ENCODE measurements at places on chromosomes 4 and X.

GRCh38 chrX:39580043-39580442 lies 517.7 kb downstream of the BCOR start:
- no peak for DNase-seq

DNA sequence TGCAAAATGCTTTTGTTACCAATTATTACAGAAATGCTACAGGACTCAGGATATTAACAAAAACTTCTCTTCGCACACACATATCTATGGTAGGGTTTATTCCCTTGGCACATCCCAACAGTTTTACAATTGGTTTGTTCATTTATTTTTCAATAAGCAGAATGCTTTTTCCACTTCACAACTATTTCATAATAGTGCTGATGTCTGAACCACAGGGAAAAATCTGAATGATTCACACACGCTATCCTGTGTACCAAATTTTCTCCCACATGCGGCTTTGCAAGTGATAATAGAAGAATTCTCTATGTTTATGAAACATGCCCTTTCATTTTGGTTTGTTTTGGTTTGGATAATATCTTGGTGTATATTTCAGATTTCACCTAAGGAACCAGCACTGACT lies 725.7 kb upstream of the TENM3 start:
- no peak for DNase-seq

- DNase-seq, result no peak
These were observed 655.6 kb upstream of the GALNTL6 start for GRCh38 chr4:171157462-171158082.

DNA sequence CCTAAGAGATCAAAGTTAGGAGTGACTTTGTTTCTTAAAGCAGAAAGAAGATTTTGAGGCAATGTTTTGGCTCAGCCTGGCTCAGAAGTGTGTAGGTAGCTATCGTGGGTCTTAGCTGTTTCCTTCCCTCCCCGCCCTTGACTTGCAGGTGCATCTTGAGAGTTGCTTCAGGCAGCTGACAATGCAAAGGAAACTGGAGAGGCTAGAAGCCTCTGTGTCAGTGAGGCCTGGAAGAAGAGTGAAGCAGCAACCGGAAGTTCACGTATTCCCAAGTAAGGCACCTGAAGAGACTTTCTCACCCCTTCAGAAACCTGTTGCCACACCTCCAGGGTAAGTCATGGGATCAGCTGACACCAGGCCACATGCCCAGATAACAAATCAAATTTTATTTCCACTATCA lies 10.6 kb upstream of the XKRX start:
- DNase-seq, result no peak

- no peak for DNase-seq
These were observed 535.9 kb downstream of the IQCM start for GRCh38 chr4:149279776-149280175.

DNA sequence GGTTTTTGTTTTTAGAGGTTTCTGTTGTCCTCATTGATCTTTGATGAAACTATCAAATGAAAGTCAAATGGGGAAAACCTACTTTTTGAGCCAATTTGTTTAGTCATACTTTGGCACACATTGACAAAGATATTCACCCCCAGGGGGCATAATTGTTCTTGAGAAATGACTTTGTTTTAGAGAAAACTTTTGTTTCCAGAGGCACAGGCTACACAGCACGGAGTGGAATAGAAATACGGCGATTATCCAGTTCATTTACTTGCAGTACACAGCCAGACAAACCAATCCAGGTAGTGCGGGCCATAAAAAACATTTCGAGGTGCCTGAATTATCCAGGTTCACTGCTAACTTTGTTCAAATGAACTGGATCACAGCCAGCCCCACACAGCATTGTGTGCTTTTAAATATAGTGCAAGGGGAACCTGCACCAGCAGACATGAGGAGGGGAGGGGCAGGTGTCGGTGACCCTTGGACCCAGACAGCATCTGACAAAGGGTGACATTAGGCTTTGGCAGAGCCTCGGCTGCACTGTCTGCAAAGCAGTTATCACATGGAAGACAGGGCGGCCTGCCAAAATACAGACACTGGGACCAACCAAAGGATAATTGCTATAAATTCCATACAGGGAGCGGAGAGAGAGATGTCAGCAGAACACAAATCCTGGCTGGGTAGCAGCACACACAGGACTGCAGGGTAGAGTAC lies 179.6 kb upstream of the NOCT start:
- DNase-seq, result no peak

DNA sequence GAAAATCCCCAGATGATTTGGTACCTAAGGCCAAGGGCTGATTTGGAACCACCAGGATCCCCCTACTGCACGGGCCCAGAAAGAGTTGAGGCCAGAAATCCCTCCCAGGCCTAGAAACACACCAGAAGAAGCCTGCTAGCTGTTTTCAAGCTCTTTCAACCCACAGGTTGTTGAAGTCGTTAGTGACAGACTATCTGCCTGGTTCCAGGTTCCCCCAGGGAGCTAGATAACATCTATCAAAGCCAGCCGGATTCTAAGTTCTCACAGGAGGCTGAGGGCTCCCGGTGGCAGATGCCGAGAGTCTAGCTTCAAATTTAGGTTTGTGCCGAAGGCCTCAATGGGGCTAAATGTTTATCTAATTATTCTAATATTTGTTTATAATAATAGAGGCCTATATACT lies 132.0 kb upstream of the ATP6AP2 start:
- DNase-seq, result no peak

GRCh38 chrX:129696463-129697155 lies 41.9 kb upstream of the APLN start:
- no peak for DNase-seq

DNA sequence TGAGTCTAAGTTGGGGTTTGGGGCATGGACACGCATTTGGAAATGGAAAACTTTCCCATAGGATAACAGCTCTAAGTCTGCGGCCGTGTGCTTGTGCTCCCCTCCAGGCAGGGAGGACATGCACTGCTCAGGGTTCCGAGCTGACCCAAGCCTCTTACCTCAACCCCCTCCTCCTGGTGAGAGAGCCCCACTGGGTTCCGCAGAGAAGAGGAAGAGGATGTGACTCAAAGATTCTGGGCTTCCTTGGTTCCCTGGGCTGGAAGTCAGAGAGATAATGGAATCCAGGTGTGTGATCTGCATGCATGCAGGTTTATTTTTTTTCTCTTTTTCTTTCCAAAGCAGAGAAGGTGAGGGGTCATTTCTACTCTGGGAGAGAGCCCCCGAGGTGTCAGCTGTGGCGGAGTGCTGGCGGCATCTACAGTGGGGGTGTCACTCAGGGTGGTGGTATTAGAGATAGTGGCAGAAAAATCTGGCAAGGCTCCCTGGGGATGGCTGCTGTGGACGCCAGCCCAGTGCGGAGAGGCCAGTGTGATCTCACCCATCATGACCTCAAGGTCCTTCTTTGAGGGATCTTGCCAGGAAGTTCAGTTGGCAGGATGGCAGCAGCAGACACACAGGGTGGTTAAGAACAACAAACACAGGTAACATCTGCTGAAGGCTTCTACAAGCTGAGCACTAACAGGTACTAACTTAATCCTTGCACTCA lies 168.7 kb upstream of the HAND2 start:
- no peak for DNase-seq

GRCh38 chrX:69501429-69501828 lies 2.7 kb upstream of the NALF2 start:
- DNase-seq, result no peak

DNA sequence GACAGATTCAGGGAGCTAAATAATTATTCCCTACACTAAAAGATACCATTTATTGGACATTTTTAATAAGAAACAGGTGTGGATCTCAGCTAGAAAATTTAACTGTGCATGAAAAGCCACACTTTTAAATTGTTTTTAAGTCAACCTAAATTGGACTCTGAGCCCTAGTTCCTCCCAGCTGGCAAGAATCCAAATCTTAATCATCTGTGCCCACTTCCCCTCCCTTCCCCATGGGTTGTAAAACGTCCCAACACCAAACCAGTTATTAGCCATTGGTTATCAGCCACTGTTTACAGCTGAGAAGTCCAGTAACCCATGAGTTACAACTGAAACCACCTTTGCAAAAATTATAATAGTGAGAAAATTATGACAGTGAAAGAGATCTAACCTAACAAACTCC lies 125.6 kb upstream of the S100G start:
- DNase-seq, result no peak

DNA sequence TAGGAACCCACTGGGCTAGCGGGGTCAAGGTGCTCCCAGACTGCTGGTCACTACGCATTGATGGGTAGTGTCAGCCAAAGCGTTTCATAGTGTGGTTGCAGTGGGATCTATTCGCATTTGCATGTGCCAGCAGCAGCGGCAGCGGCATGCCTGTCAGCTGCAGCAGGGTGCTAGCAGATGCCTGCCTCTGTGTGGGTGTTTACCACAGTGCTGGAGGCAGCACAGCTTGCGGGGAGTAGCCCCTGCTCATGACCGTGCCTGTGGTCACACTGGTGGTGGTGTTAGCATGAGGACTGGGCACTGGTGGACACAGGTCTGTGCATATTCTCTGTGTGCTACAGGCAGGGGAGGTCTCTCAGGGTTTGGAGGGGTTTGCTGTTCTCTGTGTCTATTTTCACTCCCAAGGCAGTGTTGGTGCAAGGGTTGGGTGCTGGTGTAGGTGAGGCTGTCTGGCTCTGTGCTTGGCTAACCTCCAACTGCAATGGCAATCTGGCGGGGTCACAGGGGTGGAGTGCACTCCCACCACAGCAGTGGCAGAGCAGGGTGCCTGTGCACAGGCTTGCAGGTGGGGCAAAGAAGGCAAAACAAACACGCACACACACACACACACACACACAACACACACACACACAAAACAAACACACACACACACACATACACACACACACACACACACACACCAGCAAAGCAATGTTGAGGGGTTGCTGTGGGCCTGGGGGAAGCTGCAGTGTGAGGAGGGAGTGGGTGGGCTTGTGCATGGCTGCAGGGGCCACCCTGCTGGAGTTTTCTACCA lies 184.4 kb downstream of the GLUD2 start:
- DNase-seq, result no peak

- no peak for DNase-seq
These were observed 10.3 kb downstream of the GUCY1B1 start for GRCh38 chr4:155769090-155769489.

DNA sequence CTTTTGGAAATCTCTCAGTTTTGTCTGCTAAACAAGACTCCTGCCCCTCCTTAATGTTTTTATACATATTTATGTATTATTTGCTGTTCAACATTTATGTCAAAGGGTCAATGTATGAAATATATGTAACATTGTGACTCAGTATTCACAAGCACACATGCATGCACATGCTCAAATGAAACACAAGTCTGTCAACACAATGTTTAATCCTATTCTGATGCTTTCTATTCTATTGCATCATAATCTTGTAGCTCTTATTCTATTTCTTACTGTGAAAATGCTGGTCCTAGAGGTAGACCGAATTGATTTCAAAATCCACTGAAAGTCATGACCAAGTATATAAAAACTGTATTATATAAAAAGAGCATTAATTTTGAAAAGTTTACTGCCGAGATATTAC lies 1463.3 kb downstream of the C4orf33 start:
- DNase-seq, result no peak

DNA sequence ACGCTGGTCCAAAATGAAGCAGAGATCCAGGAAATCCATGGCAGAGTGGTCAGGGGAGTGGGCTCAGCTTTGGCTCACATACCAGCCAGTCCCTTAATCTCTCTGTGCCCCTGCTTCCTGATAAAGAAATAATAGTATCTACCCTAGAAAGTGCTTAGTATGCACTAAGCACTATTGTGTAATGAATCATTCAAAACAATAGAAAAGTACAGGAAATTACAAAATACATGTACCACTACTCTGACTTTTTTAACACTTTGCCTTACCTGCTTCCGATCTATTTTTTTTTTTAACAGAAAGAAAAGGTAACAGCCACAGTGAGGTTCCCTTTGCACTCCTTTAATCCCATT lies 49.9 kb downstream of the TBC1D9 start:
- no peak for DNase-seq

GRCh38 chr4:5960252-5960880 lies 57.9 kb downstream of the C4orf50 start:
- no peak for DNase-seq

GRCh38 chrX:154799556-154800348 lies 5.5 kb downstream of the MPP1 start:
- DNase-seq, result no peak

DNA sequence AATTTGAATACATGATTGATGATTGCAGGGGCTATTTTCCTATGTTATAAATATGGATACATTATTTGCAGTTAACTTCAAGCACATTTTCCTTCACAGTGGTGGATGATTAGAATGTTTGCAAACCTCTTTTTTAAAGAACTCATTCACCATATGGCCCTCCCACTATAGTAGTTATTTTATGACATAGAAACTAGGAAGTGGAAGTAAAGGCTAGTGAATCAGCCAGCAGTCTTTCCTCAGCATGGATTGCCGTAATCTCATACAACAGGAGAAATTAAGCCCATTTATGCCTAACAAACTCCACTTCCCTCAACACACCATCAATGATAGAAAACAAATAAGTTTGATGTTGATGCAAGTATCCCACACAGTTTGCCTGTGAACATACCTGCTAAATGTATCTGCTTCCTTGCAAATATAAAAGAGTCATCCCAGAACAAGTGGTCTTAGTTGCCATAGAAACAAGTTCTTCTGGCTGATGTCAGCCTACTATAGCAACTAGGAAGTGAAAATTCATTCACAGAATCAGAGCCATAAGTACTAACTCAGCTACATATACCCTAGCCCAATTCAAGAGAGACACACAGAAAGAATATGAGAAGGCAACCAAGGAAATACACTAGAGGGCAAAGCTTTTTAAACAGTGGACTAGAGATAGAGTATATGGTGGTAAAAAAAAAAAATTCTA lies 100.9 kb upstream of the RADX start:
- DNase-seq, result no peak

GRCh38 chrX:127300511-127300910 lies 481.0 kb downstream of the PRR32 start:
- no peak for DNase-seq

GRCh38 chrX:36534900-36535299 lies 473.3 kb upstream of the FAM47C start:
- DNase-seq, result no peak

- DNase-seq, result no peak
These were observed 34.0 kb downstream of the INPP4B start for GRCh38 chr4:142812091-142812490.

DNA sequence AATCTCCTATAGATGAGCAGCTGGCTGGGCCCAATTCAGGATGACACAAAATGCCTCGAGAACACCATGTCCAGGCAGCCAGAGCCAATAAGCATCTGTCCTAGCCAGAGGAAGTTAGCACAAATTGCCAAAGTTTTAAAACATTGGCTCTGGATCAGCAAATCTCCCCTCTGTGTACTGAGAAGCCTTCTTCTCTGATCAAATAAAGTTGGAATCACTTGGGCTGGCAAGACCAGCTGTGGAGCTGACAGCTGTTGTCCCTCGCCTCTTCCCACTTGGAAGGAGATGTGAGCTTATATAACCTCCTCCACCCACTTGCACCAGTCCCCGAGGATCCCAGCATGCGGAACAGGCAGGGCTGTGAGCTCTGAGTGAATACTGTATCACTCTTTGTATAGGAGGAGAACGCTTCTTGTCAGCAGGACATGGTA lies 183.9 kb downstream of the OPHN1 start:
- no peak for DNase-seq
